Mucosa of gallbladder (tissue), 1 donor: ENCODE measurements at places on chromosomes 3 and 15. TPM values are rescaled to one million over a fixed set of nuclear protein-coding genes. Genes with fewer than 3 reads are reported as not detected.

- DNase-seq: no peak
Measured at GRCh38 chr3:131602011-131602779, 99.4 kb upstream of the MRPL3 start.

DNA sequence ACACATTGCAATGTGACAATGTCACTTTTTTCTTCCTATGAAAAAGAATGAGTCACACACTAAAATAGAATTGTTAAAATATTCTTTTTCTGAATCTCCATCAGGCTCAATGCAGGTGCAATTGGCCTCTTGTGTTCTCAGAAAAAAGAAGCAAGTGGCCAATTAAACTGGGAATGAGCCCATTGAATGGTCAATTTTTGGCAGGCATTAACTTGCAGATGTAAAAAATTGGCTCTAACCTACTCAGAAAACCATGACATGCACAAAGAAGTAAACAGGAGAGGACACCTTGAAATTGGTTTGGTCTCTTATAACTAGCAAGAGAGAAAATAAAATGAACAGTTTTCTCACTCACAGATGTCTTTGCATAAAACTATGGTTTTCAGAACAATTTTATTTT, 820.8 kb downstream of the TBL1XR1 start:
- DNase-seq: no peak

- no peak for DNase-seq
Measured at GRCh38 chr15:36774765-36775164, 195.3 kb downstream of the CDIN1 start.

- no peak for DNase-seq
Measured at GRCh38 chr15:62617741-62618140, 424.8 kb upstream of the TPM1 start.

AHSG gene
- 2.2 TPM for total RNA-seq

COL7A1 gene
- 9.4 TPM for total RNA-seq

TPM1 gene
- 1,361 TPM for total RNA-seq

MITF gene
- total RNA-seq: 62.0 TPM

ZBBX gene
- total RNA-seq: not detected
